ENCODE measurements at places on chromosomes 7 and 10.
A peak's percentile ranks its signal among the peaks of the same experiment; 100 is the strongest.

DNA sequence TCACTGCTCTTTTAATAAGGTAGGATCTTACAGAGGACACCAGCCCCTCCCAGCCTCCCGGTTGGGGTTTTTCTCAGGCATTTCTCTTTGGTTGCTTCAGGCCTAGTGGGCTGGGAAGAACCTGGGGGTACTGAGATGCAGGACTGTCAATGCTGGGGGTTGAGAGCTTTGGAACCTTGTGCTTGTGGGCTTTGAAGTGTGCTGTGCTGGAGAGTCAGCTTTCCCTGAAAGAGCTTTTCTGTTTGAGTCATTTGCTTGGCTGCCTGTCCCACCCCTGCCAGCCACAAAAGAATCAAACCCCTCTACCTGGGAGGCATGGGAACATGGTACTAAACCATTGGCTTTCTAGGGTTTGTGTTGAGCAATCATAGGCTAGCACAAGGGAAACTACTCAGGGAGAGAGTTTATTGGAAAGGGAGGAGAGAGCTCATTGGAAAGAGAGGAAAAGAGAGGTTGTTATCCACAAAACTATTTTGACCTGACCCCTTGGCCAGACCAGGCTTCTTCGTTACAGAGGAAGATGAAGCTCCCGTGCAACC, 1.4 kb downstream of the SCD start:
- DNase-seq = no peak

DNA sequence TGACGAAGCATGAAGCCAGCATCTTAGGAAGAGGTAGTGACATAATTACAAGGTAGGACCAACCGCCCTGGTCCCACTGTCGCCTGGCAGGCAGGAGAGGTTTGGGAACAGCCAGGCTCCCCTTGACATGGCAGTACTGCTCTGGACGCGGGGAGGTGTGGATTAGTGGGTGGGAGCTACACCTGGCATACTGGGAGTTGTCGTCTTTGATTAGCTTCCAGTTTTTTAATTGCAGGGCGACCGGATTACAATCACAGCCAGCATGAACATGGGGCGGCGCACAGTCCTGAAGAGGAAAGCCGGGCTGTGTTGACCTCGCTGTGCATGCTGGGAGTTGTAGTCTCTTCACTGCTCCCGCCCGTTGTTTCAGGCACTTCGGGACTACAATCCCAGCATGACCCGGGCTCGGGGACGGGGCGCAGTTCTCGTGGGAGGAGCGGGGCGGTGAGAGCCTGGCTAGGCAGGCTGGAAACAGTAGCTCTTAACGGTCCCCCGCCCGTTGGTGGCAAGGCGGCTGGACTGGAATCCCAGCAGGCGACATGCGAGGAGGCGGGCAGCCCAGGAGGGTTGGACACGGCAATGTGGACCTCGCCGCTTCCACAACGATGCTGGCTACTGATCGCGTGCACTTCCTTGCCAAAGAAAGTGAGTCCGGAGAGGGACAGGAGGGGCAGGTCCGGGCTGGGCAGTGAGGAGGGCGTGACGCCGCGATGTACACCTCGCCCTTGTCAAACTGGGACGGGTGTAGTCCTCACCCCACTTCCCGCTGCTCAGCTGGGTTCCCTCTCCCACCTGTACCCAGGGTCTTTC, 98.0 kb upstream of the ZNF722 start:
- peak; percentile 97 for DNase-seq

- no peak for DNase-seq
Measured at GRCh38 chr7:139169816-139170215, 60.3 kb upstream of the ZC3HAV1 start.

- DNase-seq = no peak
Measured at GRCh38 chr7:73966062-73966940, 61.7 kb upstream of the ELN start.

- DNase-seq = no peak
Measured at GRCh38 chr10:132582137-132582536, 44.5 kb downstream of the INPP5A start.

- DNase-seq = no peak
Measured at GRCh38 chr7:151891182-151891581, 14.3 kb upstream of the PRKAG2 start.

DNA sequence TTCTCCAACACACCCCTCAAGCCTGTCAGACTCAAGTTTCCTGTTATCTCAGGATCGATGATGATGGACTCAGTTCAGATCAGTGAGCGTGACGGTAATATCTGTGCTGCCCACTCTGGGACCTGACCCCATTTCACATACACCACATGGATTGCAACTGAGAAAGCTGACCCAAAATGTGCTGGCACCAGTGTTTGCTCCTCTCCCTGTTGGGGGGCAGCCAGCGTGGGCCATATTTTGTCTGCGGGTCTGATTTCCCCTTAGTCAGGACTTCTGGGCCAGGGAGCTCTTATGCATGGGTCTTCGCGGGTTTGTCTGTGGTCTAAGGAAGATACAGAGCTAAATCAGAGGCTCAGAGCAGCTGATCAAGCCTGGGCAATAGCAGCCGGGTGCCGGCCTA, 42.6 kb upstream of the TRIM8 start:
- no peak for DNase-seq

GRCh38 chr7:130363026-130363847, 17.1 kb upstream of the CPA1 start:
- DNase-seq = no peak

DNA sequence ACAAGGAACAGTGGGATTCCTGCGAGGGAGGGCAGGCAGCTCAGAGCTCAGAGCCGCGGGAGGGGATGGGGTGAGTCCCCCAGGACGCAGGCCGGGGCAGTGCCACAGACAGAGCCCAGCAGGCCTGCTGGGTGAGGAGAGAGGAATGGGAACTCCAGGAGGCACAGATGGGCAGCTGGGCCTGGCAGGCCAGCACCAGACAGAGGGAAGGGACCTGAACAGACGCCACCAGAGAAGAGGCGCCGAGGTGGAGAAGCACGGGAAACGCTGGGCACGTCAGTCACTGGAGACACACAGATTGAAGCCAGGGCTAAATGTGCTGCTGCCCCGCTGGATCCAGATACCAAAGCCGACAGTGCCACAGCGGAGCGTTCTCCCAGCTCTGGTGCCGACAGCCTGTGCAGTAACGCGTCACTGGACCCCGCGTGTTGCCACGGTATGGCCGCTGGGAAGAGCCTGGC, 225.8 kb downstream of the MAD1L1 start:
- DNase-seq = no peak

GRCh38 chr7:48832303-48832845, 92.0 kb upstream of the CDC14C start:
- no peak for DNase-seq

- no peak for DNase-seq
Measured at GRCh38 chr10:48681740-48682139, 2.9 kb upstream of the WDFY4 start.

DNA sequence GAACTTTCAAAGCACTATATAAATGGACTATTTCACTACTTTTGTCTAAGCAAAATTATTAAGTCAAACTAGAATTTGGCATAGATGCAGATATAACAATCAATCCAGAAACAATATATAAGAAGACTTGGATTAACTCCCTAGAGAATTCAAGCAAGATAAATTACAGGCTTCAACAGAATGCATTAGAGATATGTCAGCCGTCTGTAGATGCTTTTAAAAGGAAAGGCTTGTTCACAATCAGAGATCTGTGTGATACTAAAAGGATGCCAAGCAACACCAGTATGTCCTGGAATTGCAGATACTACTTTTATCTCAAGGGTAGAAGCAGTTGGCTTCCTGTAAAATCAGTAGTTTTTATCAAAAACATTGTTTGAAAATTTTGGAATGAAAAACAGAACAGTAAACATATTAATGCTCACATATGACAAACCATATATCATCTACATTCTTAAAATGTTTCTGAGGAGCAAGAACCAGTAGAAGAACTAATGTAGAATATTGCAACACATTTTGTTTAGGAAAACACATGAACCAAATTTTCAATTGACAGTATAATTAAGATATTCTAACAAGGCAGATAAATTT, 947.9 kb upstream of the LRRN3 start:
- DNase-seq = no peak

GRCh38 chr10:124289851-124290795, 128.6 kb downstream of the OAT start:
- DNase-seq = peak; percentile 87

- DNase-seq = no peak
Measured at GRCh38 chr7:74373536-74373935, 80.2 kb upstream of the GTF2IRD1 start.

DNA sequence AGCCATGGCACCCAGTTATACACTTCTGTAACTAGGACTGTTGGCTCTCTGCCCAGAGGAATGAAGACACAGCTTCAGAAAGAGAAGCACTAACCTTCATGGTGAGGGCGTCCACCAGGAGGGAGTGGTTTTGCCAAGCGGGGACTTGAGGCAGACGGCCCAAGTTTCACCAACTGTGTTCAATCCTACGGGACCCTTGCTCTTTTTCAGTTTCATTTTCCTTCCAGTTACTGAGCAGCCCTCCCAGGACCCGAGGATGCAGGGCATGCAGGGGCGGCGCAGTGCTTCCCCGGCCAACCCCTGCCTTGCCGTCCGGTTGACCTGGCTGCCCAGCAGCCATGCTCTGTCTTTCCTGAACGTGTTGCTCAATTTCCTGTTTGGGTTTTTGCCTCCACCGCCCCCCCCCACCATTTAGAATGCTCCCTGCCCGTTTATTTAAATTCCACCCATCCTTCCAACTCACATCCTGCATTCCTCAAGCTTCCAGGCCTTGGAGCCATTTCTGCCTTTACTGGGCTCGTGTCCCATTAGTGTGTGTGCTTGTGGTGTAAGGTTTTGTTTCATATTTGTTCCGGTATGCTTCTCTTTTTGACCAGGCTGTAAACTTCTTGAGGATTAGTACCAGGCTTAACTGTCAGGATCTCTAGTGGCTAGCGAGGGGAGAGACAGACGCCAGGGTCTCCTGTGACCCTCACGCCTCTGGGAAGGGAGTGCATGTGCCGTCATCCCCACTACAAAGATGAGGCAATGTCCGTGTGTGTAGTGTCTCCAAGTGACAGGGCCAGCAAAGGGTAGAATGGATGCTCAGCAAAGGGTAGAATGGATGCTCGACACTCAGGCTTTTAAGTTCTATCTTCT, 31.6 kb downstream of the IL15RA start:
- peak; percentile 57 for DNase-seq

- no peak for DNase-seq
Measured at GRCh38 chr7:16735020-16735419, 18.5 kb upstream of the TSPAN13 start.

DNA sequence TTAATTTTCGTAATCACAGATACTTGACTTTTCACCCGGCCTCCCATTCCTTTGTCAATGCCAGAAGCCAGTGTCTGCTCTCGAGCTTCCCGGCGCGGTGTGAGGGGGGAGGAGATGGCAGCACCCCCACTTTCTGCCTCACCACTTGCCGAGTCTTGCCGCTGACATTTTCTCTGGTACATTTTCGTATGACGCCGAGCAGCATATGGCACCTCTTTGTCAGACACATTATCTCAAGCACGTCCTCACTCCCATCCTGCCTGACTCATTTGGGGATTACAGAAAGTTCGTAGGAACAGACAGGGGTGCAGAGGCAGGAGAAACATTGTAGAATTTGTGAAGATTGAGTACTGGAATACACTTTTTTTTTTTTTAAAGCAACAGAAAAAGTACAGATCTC, 60.8 kb upstream of the SORCS3 start:
- no peak for DNase-seq

DNA sequence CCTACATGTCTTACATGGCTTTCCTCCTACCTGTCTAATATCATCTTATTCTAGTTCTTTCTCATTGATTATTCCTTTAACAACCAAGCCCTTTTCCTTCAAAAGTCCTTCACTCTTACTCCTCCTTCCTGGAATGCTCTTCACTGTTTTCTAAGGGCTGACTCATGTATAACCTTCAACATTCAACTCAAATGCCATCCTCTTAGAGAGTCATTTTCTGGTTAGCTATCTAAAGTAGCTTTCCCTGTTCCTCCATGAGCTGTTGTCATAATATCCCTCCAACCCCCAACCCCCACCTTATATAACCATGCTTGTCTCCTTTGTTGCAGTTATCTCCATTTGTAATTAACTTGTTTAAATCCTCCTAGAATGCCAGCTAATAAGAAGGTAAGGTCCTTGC, 286.8 kb downstream of the ADK start:
- DNase-seq = no peak

DNA sequence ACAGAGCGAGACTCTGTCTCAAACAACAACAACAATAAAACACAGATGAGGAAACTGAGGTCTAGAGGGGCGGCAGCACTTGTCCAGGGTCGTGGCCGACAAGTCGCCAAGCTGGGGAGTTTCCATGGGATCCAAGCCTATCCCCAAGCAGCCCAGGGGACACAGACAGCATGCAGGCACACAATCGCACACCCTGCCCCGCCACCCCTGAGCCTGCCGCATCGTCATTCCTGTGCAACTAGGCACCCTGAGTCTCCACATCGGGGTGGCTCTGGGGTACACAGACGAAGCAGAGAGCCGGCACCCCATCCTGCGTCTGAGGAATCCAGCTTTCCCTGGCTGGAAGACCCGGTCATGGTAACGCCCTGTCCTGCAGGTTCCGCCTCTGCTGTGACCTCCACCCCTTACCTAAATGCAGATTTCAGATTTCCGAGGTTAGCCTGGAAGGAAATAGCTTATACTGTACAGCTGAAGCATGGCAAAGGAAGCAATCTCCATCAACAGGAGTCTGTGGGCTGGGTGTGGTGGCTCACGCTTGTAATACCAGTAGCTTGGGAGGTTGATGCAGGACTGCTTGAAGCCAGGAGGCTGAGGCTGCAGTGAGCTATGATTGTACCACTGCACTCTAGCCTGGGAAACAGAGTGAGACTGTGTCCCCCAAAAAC, 136.1 kb upstream of the TNRC18 start:
- DNase-seq = no peak

GRCh38 chr7:145729691-145730090, 386.9 kb upstream of the CNTNAP2 start:
- DNase-seq = no peak

DNA sequence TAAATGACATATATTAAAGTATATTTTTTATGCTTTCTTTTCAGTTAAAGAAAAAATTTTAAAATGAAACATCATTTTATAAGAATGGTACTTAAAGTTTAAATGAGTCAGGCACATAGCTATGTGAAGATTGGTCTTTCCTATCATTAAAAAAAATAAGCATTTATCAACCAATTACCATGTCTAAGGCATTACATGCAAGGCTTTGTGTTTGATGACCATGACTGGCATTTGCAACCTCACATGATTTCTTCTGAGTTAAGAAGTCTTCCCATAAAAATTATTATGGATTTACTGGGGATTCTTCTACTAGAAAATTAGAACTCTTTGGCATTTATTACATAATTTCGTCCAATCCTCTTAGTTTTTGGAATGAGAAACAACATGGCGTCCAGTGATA, 776.1 kb downstream of the MAGI2 start:
- DNase-seq = no peak

- DNase-seq = peak; percentile 14
Measured at GRCh38 chr7:11298220-11298619, 324.5 kb downstream of the PHF14 start.

DNA sequence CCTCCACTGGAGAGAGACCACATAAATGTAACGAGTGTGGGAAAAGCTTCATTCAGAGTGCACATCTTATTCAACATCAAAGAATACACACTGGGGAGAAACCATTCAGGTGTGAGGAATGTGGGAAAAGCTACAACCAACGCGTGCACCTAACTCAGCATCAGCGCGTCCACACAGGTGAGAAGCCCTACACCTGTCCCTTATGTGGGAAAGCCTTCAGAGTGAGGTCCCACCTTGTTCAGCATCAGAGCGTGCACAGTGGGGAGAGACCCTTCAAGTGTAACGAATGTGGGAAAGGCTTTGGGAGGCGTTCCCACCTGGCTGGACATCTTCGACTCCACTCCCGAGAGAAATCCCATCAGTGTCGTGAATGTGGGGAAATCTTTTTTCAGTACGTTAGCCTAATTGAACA, 20.6 kb downstream of the FAM200A start:
- no peak for DNase-seq

- DNase-seq = no peak
Measured at GRCh38 chr7:81112731-81113130, 193.9 kb upstream of the SEMA3C start.
